HepG2 (cell line): ENCODE measurements at places on chromosomes 6 and 20.

DNA sequence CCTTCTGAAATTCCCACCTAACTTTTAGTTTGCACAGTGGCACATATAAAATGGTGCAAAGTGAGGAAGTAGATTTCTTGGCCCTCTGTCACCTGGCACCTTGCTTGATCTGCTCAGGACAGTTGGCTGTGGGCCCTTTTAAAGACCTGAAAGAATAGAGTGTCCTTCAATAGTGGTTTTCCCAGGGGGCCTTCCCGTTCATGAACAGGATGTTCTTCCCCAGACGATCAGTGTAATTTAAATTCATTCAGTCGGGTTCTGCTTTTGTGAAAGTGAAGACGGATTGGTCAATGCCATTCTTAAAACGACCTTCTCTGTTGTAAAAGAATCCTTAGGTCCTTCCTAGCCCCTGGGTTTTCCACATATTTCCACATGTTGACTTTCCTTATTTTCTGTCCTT, 178.5 kb downstream of the SASH1 start:
- no peak for DNase-seq

- no peak for DNase-seq
These were observed 47.7 kb downstream of the PYGB start for GRCh38 chr20:25295386-25296093.

- DNase-seq = peak; percentile 72
These were observed 137.6 kb upstream of the RIN2 start for GRCh38 chr20:19620446-19620845.

DNA sequence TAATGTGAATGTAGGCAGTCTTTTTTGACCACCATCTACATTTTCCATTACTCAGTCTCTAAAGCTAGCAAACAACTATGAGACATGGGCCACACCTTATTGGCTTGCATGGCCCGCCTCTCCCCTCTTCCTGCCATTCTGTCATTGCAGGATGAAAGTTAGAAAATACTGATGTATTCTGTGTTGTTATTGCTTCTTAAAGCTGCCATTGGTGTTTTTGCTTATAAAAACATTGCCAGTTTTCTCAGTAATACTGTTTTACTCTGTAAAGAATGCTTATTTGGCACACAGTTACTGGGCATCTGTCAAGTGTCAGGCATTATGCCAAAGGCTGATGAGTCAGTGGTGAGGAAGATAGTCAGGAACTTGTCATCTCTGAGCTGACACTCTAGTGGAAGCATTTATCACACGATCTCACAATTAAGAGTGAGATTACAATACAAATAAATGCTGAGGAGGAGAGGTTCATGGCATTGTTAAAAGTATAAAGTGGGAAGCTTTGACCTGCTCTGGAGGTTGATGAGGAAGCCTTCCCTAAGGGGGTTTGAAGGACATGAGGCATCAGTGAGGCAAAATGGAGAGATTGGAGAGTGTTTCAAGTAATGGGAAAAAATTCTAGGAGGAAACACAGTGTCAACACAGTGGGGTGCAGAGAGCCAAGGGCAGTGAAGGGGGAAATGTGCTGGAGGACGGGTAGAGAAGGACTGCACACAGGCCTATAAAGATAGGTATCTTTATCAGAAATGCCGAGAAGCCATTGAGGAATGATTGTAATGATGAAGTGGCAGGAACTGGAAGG, 14.7 kb downstream of the KLHL32 start:
- no peak for DNase-seq

- DNase-seq = no peak
These were observed 175.7 kb upstream of the SNX9 start for GRCh38 chr6:157647261-157647915.

DNA sequence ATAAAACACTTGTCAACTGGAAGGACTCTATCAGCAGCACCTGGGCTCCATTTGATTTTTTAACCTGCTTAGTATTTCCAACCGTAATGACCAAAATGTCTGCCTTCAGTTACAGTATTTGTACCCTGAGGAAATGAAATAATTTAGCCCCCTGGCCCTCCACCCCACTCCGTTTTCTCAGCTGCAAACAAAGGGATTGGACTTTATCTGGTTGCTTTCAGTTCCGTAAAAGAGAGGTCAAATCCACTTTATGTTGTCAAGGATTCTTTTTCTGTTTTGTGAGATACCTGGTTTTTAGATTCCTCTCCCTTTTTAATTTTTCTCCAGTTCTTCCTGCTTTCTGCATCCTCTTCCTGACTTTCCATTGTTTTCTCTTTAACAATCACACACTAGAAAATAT, 64.4 kb upstream of the BMP2 start:
- no peak for DNase-seq

- peak; percentile 68 for DNase-seq
These were observed 113.3 kb downstream of the TASP1 start for GRCh38 chr20:13525225-13525940.

- no peak for DNase-seq
These were observed 13.5 kb downstream of the ZC2HC1B start for GRCh38 chr6:143877584-143878271.

- no peak for DNase-seq
These were observed 3.8 kb downstream of the BRPF3 start for GRCh38 chr6:36200154-36200891.

DNA sequence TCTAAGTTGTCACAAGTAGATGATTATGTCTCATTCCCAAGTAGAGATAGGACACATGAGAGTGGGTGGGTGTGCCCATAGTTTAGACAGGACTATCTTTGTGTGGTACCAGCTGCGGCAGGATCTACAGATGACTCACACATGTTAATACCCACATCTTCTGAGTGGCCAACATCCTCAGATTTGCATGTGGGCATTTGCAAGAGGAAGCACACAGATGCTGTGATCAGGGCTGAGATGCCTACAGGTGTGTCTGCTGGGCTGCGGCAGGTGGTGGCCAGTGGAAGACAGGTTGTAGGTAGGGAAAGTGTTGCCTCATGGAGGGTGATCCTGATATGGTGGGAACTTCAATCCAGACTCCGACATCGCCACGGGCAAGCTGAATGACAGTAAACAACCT, 50.8 kb downstream of the UTRN start:
- no peak for DNase-seq

DNA sequence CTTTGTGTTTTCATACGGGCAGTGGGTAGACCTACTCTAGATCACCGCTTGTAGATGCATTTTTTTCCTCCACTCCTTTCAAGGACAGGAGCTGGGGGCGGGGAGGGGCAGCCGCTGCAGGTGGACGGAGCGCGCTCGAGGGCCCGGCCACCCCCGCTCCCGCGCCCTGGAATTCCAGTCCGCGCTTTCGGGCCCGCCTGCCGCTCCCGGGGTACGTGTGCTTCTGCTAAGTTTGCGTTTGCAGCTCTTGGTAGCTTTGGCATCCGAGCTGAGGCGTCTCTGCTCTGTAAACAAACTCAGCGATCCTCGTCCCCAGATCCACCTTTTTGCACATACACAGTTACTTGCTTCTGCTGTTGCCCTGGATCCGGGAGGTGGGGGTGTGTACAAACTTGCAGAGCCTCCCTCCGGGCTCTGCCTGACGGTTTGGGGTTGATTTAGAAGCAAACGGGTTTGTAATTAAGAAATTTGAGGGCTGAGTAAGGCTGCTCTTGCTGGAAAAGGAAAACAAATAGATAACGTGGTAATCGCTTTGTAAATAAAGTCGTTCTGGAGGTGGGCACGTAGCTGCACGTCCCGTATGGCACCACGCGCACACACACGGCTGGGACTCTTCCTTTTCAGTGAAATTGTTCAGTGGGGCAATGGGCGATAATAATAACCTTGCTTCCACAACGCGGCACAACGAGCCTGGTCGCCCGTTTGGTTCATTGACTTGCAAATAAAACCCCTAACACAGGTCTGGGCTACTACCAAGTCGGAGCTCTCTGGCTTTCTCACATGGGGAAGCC, 973 bp upstream of the CITED2 start:
- peak; percentile 96 for DNase-seq

DNA sequence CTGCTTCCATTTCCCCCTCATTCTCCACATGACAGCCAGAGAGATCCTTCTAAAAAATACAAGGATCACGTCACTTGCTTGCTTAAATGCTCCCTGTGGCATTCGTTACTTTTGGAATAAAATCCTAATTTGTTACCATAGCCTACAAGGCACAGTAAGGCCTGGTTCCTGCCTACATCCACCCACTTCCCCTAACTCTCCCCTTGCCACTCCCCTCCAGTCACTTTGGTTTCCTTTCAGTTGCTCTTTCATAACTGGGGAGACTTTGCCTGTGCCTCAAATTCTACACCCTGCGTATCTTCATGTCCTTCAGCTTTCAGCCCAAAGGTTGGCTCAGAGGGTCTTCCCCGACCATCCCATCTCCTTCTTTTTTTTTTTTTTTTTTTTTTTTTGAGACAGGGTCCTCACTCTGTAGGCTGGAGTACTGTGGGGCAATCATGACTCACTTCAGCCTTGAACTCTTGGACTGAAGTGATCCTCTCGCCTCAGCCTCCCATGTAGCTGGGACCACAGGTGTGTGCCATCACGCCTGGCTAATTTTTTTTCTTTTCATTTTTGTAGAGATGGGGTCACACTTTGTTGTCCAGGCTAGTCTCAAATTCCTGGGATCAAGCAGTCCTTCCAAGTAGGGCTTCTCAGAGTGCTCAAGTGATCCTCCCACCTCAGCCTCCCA, 12.5 kb downstream of the ID1 start:
- no peak for DNase-seq

DNA sequence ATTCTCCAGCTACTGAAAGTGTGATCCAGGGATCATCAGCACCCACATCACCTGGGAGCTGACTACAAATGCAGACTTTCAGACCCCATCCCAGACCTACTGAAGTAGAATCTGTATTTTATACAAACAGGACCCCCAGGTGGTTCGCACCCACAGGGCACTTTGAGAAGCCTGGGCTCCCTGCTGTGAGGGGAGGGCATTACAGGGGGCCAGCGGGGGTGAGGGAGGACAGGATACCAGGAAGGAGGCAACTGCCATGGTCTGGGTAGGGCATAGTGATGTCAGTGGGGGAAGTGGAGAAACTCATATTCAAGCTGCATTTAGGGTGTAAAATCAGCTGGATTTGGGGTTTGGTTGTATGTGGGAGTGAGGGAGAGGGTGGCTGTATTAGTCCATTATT, 2.0 kb upstream of the ADA start:
- no peak for DNase-seq
